CD4-positive, alpha-beta memory T cell (primary cell): ENCODE measurements at places on chromosomes 5 and 9. TPM values are rescaled to one million over a fixed set of nuclear protein-coding genes. Genes with fewer than 3 reads are reported as not detected.

DNA sequence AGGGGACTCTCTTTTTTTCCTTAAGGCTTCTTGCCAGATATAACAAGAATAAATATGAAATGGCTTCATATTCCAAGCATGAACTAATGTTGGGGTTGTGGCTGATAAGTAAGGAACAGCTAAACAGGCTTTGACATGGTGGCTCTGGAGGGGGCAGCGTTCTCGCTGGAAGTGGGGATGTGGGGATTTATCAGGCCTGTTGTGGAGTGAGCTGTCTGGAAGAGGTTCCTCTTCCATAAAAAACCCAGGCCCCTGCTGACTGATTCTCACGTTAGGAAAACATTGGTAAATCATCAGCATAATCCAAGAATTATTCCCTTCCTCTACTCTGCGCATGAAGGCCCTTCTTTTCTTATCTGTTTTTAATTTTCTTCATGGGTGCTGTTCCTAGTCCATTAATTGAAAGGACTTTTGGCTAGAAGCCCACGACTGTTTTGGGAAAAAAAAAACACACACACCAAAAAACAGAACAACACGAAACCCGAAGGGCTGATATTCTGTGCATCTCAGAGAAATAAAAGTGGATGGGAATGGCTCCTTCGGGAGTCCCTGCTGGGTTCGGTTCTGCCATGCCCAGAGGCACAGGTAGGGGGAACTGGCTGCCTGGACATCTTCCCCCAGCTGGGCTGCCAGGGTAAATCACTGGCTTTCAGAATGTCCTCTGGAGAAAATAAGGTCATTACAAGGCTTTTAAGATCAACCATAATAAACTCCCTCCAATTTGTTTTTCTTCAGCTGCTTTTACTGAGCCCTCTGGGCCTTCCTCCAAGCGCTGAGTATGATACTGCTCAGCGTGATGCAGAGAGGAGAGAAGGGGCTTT, 297.0 kb downstream of the SLIT3 start:
- no peaks in the 10 kb centered on the region for H3K4me1 ChIP-seq
- no peak overlapping the region for H3K27ac ChIP-seq
- no peak overlapping the region for H3K4me3 ChIP-seq
- no peaks in the 10 kb centered on the region for H3K27me3 ChIP-seq
- DNase-seq = no peak

GRCh38 chr9:75027187-75028107, 646 bp downstream of the CARNMT1 start:
- H3K27ac ChIP-seq = peak overlapping the region; percentile 77
- peaks cover 48% of the 10 kb centered on the region for H3K4me1 ChIP-seq
- H3K4me3 ChIP-seq = peak overlapping the region; percentile 72
- DNase-seq = peak; percentile 36

DNA sequence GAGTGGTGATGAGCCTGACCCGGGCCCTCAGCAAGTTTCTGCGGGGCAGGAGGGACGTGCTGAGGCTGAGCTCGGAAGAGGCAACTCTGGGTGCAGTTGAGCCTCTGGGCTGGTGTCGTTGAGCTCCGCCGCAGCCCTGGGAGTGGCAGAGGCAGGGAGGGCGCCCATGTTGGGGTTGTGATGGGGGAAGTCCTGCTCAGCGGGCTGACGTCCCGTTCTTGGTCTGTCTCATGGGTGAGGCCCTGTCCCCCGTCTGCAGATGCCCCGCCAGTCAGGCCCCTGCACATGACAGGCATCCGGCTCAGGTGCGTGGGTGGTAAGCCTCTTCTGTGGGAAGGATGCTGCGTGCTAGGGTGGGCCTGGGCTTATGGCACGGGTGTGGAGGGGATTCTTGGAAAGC, 64.3 kb downstream of the RXRA start:
- peak overlapping the region; percentile 41 for H3K4me3 ChIP-seq
- peak; percentile 76 for DNase-seq
- peak overlapping the region; percentile 97 for H3K27ac ChIP-seq
- H3K36me3 ChIP-seq = no peaks in the 10 kb centered on the region
- no peaks in the 10 kb centered on the region for H3K27me3 ChIP-seq
- H3K4me1 ChIP-seq = peaks cover 56% of the 10 kb centered on the region

DNA sequence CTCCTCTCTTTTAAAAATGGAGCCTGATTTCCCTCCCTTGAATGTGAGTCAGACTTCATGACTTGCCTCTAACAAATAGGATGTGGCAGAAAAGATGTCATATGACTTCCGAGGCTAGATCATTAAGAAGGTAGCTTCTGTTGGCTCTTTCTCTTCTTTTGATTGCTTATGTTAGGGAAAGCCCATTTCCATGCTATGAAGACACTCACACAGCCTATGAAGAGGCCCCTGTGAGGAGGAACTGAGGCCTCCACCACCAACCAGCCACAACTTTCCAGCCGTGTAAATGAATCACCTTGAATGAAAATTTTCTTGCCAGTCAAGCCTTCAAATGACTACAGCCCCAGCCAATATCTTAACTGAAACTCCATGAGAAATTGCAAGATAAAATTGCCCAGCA, 413.4 kb downstream of the TMEM38B start:
- no peaks in the 10 kb centered on the region for H3K27me3 ChIP-seq
- H3K4me1 ChIP-seq = no peaks in the 10 kb centered on the region
- no peak for DNase-seq
- no peak overlapping the region for H3K27ac ChIP-seq
- H3K36me3 ChIP-seq = no peaks in the 10 kb centered on the region

- no peaks in the 10 kb centered on the region for H3K27me3 ChIP-seq
- H3K4me3 ChIP-seq = no peak overlapping the region
- no peak overlapping the region for H3K27ac ChIP-seq
- H3K36me3 ChIP-seq = no peaks in the 10 kb centered on the region
- DNase-seq = no peak
Observed at GRCh38 chr5:6567835-6568234, 65.0 kb downstream of the NSUN2 start.

The IFNE gene
- not detected for polyA plus RNA-seq

DNA sequence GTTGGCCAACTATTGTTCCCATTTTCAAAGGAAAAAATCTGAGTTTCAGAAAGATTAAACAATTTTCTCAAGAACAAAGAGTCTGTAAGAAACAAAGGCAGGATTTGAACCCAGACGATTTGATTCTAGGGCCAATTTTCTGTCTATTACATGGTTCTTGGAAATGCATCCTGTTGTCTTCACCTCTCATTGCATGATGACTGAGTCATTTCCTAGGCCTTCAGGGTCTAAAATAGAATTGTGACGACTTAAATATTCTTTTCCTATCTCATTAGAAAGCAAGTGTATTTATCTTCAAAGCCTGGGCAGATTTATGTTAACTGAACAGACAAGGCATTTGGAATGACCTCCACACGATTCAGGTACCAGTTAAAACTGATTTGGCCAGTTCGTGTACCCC, 512.9 kb downstream of the NTRK2 start:
- no peak for DNase-seq
- H3K27me3 ChIP-seq = no peaks in the 10 kb centered on the region
- no peaks in the 10 kb centered on the region for H3K4me1 ChIP-seq
- H3K27ac ChIP-seq = no peak overlapping the region

The TAF11L10 gene
- polyA plus RNA-seq = not detected

DNA sequence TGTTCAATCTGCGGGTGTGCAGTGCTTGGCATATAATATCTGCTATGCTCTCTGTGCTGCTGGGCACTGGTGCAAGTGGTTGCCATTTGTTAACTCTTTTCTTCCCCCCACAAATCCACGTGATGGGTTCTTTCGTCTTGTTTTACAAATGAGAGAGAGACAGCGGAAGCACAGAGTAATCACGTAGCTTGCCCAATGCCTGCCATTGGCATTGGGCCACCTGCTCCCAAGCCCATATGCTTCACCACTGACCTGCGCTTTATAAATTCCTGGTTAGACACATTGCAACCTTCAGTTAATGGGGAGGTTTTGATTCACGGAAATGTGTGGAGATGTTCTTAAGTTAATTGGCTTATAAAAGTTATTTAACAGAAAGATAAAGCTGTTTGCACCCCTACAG, 194.8 kb upstream of the ADAMTS16 start:
- H3K27ac ChIP-seq = no peak overlapping the region
- DNase-seq = no peak
- no peak overlapping the region for H3K4me3 ChIP-seq

- H3K4me1 ChIP-seq = peaks cover 65% of the 10 kb centered on the region
- no peaks in the 10 kb centered on the region for H3K36me3 ChIP-seq
- H3K27ac ChIP-seq = no peak overlapping the region
- no peak for DNase-seq
- no peaks in the 10 kb centered on the region for H3K27me3 ChIP-seq
- no peak overlapping the region for H3K4me3 ChIP-seq
Observed at GRCh38 chr5:132059696-132060500, 557 bp upstream of the IL3 start.

The FTMT gene
- polyA plus RNA-seq = not detected

GRCh38 chr9:20312732-20313131, 309.6 kb downstream of the MLLT3 start:
- no peak for DNase-seq
- no peaks in the 10 kb centered on the region for H3K36me3 ChIP-seq
- no peak overlapping the region for H3K27ac ChIP-seq
- no peaks in the 10 kb centered on the region for H3K27me3 ChIP-seq

GRCh38 chr5:62465985-62466925, 53.7 kb downstream of the IPO11 start:
- no peaks in the 10 kb centered on the region for H3K27me3 ChIP-seq
- H3K27ac ChIP-seq = no peak overlapping the region
- no peak overlapping the region for H3K4me3 ChIP-seq
- no peaks in the 10 kb centered on the region for H3K4me1 ChIP-seq
- H3K36me3 ChIP-seq = no peaks in the 10 kb centered on the region
- DNase-seq = no peak

DNA sequence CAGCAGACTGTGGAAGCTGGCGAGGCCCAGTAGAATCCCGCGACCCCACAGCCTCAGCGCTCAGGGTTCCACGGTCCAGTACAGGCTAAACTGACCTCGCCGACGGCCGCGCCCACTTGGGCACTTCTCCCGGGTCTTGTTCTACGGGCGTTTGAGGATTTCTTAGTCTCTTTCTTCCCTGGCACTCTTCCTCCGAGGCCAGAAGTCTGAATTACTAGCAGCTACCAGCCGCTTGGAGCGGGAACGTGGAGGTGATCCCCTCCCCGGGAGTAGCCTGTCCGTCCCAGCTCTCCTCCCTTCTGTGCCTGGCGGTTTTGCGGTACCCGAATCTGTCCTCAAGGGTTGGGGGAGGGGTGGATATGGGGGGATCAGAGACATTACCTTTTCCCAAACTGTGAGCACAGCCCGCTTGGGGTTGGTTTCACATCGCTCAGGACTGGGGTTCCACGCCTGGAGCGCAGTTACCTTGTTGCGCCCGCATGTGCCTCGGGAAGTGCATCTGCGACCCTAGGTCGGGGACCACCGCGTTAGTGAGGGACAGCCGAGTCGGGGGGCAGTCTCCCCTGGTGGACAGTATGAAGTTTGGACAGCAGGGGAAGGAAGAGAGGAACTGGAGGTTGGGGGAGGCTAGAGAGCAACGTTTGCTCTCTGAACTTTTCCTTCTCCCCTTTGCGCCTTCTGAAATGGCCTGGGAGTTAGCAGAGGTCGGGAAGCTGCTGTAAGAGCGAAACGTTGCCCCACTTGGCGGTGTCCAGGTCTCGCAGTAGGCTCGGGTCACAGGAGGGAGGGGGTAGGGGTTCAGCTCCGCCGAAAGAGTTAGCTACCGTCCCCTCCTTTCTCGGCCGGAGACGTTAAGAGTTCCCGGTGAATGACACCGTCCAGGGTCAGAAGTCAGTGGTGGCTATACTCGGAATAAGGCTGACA, 190.8 kb downstream of the MEF2C start:
- H3K27ac ChIP-seq = no peak overlapping the region
- no peak for DNase-seq

The ALDH1A1 gene
- polyA plus RNA-seq = not detected

DNA sequence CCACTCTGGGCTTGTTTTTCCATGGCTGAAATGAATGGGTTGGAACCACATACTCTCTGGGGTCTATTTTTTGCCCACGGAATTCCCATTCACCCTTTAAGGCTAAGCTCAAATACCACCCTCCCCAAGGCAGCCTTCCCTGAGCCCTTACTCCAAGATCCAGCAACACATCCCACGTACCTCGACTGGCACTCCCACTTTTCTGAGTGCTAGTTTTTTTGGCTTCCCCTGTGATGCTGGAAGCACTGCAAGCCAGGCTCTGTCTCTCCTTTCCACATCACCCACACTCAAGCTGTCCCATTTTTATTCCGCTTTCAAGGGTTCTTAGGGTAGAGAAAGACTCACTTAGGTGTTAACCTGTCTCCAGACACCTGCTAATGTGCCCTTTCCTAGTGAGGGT, 6.0 kb downstream of the ST6GALNAC6 start:
- no peak for DNase-seq
- H3K36me3 ChIP-seq = peaks cover 59% of the 10 kb centered on the region
- no peaks in the 10 kb centered on the region for H3K27me3 ChIP-seq
- no peak overlapping the region for H3K27ac ChIP-seq

The BARX1 gene
- polyA plus RNA-seq = not detected

GRCh38 chr9:113644321-113644720, 180.8 kb downstream of the RGS3 start:
- no peaks in the 10 kb centered on the region for H3K27me3 ChIP-seq
- DNase-seq = no peak
- H3K4me3 ChIP-seq = no peak overlapping the region
- H3K4me1 ChIP-seq = no peaks in the 10 kb centered on the region
- H3K27ac ChIP-seq = no peak overlapping the region
- H3K36me3 ChIP-seq = no peaks in the 10 kb centered on the region

- DNase-seq = no peak
- H3K4me1 ChIP-seq = no peaks in the 10 kb centered on the region
- H3K36me3 ChIP-seq = no peaks in the 10 kb centered on the region
- no peak overlapping the region for H3K27ac ChIP-seq
- no peaks in the 10 kb centered on the region for H3K27me3 ChIP-seq
Observed at GRCh38 chr5:143758015-143758414, 53.9 kb upstream of the HMHB1 start.

The EIF4E1B gene
- not detected for polyA plus RNA-seq

The SYNPO gene
- not detected for polyA plus RNA-seq

- H3K4me3 ChIP-seq = no peak overlapping the region
- H3K27me3 ChIP-seq = no peaks in the 10 kb centered on the region
- H3K36me3 ChIP-seq = no peaks in the 10 kb centered on the region
- no peak overlapping the region for H3K27ac ChIP-seq
Observed at GRCh38 chr5:169196059-169196458, 104.9 kb downstream of the SLIT3 start.

DNA sequence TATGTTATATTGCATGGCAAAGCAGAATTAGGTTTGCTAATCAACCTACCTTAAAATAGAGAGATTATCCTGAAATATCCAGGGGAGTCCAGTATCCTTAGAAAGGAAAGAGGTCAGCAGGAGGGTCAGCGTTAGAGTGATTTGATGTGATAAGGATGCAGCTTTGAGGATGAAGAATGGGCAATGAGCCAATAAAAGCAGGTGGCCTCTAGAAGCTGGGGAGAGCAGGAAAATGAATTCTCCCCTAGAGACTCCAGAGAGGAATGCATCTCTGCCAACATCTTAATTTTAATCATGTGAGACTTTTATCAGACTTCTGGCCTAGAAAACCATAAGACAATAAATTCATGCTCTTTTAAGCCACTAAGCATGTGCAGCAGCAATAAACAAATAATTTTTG, 65.7 kb upstream of the SYK start:
- no peaks in the 10 kb centered on the region for H3K4me1 ChIP-seq
- no peak overlapping the region for H3K27ac ChIP-seq
- no peaks in the 10 kb centered on the region for H3K36me3 ChIP-seq
